ENCODE measurements at places on chromosomes 5 and 9.
A peak's percentile ranks its signal among the peaks of the same experiment; 100 is the strongest.

- DNase-seq = peak; percentile 57
Measured at GRCh38 chr5:77305222-77305846, 94.9 kb downstream of the PDE8B start.

DNA sequence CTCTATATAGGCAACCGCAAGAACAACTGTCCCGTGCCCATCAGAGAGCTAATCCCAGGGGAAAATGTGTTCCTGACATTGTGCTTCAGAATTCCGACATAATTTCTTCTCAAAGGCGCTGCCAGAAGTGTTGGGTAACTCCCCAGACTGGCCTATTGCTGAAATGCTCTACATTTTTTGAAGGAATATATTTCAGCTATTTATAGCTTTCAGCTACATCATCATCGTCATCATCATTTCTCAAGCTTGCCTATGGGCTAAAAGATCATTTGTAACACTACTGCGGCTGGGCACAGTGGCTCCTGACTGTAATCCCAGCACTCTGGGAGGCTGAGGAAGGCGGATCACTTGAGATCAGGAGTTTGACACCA is 49.7 kb downstream of the MYO10 start:
- no peak for DNase-seq

GRCh38 chr9:80644044-80644443 is 1045.3 kb downstream of the TLE1 start:
- DNase-seq = no peak

GRCh38 chr9:137694962-137695875 is 76.4 kb downstream of the EHMT1 start:
- DNase-seq = peak; percentile 66

DNA sequence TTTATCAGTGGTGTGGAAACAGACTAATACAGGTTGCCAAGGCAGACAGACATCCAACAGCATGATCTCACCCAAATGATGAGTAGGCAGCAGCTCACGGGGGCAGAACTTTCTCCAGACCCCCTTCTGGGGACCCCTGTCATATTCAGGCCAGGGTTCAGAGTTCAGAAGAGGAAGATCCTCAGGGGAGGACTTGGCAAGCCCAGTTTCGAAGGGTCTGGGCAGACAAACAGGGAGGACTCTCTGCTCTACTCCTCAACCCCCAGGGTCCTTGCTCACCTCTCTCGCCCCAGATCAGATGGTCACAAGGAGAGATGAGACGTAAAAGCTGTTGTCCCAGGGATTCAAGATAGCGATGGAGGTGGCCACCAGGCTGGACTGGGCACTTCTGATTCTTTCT is 215.1 kb upstream of the MVB12B start:
- no peak for DNase-seq

- no peak for DNase-seq
Measured at GRCh38 chr5:33793836-33794549, 97.8 kb downstream of the ADAMTS12 start.

- peak; percentile 73 for DNase-seq
Measured at GRCh38 chr5:174972291-174972690, 247.9 kb downstream of the MSX2 start.

DNA sequence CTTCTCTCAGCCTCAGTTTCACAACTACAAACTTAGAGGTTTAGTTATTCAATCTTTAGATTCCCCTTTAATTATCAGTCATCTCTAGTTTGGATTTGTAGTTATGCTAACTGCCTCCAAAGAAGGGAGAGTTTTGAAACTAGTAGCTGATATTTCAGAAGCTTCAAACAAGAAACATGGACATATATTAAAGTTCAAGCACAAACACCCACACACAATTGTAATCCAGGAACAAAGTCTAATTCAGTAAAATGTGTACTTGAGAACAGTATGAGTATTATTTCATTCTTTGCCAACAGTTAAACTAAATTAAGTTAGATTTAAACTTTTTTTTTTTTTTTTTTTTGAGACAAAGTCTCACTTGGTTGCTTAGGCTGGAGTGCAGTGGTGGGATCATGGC is 71.2 kb upstream of the ABCA1 start:
- no peak for DNase-seq

DNA sequence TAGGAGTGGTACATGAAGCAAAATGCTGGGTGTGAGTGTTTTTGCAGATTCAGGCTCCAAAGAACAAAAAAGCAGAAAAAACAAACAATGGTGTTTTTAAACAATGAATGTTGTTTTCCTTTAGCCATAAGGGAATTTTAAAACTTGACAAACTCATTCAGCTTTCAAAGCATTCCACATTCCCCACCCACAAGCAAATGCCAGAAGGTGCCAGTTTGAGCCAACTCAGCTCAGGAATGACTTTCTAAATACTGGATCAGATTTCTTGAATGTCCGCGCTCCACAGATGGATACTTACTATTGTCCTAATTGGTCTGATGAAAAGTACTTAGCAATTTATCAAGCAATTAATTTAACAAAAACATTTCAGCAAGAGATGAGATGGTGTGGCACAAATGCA is 12.9 kb upstream of the MOB3B start:
- DNase-seq = no peak

- no peak for DNase-seq
Measured at GRCh38 chr5:50325237-50325832, 115.8 kb downstream of the EMB start.

DNA sequence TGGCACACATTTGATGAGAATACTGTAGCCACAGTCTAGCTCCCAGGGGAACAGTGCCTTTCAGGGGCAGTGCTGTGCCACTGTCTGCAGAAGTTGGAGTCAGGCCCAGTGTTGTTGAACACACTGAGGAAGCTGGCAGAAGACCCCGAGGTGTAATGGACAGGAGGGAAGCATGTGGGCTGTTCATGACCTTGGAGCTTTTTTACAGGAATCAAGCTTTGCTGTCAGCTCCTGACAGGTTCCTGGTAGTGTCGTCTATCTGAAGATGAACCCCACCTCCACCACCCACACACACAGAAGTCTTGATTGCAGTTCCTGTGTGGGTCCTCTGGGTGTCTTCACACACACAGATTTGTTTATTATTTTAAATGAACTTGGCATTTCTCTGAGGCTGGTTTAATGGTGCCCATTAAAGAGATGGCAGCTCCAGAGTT is 40.3 kb upstream of the TNFAIP8 start:
- peak; percentile 54 for DNase-seq

DNA sequence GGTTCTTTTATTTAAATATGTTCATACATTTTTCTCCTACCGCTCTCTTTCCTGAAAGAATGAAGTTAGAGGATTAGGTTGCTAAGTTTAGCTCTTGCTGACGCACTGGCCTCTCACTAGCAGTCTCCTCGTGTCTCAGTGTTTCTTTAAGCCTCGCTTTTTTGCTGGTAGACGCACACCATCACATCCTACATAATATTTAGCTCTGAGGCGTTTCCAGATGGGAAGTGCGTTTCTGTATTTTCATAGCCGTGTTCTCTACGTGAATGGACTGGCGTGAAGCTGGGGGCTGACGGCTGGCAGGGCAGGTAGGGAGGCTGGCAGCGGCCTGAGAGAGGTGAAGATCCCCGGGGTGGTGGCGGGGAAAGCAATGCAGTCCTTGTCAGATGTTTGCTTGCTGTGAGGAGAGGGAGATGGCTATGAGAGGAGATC is 79.2 kb upstream of the SPRY4 start:
- DNase-seq = peak; percentile 46

DNA sequence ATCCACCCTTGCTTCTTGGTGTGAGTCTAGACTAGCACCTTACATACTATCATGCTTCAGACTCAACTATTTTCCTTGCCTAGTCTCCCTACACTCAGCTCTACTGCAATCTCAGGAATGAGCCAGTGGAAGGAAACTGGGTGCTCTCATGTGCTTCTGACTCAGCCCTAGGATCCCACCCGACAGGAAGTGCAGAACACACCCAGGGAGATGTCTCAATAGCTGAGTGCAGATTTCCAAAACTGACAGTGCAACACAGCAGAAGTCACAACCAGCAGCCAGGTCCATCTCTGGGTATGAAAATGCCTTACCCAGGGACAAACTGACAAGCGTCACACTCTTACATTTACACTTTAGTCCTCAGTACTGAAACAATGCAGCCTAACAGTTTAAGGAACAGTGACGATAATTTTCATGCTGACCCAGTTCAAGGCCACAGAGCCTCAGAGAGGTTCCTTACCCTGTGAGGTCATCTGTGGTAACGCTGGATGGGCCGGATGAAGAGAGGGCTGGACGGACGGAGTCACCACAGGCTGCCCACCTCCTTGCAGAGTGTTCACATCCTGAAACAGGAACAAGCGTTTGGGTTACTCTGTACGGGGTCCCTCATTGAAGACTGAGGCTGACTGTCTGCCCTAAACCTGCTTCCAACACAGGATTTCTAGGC is 33.0 kb downstream of the FKBP15 start:
- no peak for DNase-seq

GRCh38 chr9:33289496-33289895 is 820 bp upstream of the NFX1 start:
- peak; percentile 15 for DNase-seq

DNA sequence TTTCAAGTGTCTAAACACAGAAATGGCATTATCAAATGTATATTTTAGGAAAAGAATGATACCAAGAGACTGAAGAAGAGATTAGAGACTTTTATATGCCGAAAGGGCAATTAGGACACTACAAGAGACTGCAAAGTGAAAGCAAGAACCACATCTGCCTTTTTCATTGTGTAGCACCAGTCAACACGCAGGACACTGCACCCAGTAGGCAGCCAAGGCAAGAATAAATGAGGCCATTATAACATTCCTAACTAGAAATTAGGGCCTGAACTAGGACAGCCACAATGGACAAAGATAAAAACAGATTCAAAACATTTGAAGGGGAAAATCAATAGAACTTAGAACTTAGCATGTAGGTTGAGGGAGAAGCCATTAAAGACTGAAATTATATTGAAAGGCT is 10.8 kb downstream of the CETN3 start:
- DNase-seq = no peak

DNA sequence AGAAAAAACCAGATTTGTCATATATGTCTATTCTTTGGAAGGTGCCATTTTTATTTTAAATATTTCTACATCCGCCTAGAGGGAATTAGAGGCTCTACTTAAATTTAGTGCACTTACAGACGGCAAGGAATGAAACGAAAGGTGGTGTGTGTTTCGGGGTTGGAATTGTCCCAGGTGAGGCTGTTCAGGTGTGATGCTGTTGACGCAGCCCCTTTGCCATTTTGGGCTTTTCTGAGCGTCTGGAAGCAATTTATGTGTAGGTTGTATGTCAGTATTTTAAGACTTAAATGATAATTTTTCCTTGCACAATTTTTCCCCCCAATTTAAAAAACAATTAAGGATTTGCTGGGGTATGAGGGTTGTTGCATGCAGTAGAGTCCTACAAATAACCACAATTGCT is 2.0 kb downstream of the TENT4A start:
- DNase-seq = no peak

DNA sequence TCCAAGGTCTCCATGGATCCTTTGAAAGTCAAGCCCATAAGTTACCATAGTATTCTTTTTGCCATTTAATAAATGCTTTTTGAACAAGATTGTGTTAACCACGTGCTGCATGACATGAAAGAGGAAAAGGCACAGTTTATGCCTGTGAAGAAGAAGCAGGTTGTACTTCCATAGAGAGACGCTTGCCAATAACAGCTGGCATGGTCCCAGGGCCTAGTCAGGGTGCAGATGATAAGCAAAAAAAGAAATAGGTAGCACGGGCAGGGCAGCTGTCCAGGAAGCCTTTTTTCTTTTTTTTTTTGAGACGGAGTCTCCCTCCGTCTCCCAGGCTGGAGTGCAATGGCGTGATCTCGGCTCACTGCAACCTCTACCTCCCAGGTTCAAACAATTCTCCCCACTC is 71.8 kb upstream of the CLINT1 start:
- DNase-seq = peak; percentile 90

GRCh38 chr5:163565931-163566608 is 60.7 kb downstream of the MAT2B start:
- DNase-seq = peak; percentile 23

DNA sequence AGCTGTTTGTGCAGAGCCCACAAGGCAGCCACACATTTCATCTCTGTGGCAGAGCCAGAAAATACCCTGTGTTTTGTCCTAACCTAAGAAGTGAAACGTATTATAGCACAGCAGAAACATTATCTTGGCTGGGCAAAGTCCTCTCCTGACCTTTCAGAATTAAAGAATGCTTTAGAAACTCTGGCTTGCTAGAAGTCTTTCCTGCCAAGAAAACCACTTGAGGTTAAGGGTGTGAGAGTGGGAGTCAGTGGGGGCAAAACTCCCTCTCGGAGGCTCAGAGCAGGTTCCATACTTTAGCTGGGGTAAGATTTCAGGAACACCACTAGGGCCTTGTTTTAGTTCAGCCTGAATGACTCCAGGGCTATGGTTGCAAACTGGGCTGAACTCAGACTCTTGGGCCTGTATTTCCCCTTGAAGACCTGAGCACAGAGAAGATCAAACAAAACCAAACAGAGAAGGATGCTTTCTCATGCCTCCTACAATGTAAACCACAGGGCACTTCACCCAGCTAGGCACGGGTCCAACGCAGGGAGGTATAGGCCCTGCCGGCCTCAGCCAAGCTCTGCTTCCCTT is 48.0 kb downstream of the ZNF366 start:
- DNase-seq = peak; percentile 79

GRCh38 chr9:10130061-10130675 is 482.6 kb downstream of the PTPRD start:
- no peak for DNase-seq

DNA sequence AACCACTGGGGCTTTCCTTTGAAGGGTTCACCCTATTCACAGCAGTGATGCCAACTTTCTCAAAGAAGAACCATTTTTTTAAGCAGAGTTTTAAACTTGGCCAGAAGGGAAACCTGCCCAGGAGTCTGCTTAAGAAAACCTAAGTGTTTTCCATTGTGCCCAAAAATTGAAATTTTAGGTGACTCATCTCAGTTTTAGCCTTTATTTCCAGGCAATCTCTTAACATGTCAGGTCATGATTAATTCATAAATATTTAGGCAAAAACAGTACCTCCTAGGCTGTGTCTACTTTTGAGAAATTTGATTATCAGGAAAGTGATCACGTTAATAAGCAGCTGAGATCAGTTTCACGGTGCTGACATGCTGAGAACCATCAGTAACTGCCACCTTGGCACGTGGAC is 61.9 kb downstream of the TLE1 start:
- no peak for DNase-seq

GRCh38 chr5:168365581-168366081 is 74.2 kb downstream of the WWC1 start:
- peak; percentile 72 for DNase-seq

- no peak for DNase-seq
Measured at GRCh38 chr5:92703976-92704375, 877.0 kb downstream of the NR2F1-AS1 start.

DNA sequence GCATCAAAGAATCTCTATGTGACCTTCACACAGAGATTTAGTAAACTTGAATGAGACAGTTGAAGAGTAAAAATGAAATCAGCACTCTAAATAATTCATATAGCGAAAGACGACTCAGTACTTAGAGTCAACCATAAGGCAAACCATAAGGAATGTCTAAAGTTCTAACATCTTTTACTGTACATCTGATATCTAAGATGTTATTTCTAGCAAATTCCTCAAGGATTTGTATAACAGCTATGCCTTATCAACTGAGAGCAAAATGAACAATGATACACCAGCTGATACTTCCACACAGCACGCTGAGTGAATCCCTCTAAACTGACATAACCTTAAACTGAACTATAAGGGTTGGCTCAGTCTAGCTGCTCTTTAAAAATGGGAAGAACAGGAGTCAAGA is 760.3 kb downstream of the EFNA5 start:
- DNase-seq = no peak
